ENCODE measurements at places on chromosomes 3 and 15. TPM values are rescaled to one million over a fixed set of nuclear protein-coding genes. Genes with fewer than 3 reads are reported as not detected.

DNA sequence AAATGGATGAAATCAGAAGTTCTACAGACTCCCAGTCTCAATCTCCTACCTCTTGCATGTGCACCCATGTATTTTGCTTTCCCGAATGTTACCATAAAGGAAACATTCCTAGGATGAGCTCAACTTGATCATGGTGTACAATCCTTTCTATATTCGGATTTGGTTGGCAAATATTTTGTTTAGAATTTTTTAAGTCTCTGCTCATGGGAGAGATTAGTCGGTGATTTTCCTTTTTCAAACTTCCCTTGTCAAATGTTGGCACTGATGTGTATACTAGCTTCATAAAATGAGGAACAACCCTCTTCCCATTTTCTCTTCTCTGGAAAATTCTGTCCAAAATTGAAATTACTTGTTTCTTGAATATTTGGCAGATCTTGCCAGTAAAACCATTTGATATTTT is 317.6 kb upstream of the RASGRP1 start:
- DNase-seq: no peak

RGMA gene
- total RNA-seq: not detected

CYP19A1 gene
- total RNA-seq: 1.5 TPM

- DNase-seq: no peak
Measured at GRCh38 chr15:59379531-59379930, 6.9 kb upstream of the MYO1E start.

GRCh38 chr15:75034615-75035014 is 11.2 kb downstream of the PPCDC start:
- no peak for DNase-seq

- no peak for DNase-seq
Measured at GRCh38 chr3:150302246-150302645, 105.9 kb upstream of the TSC22D2 start.

- DNase-seq: no peak
Measured at GRCh38 chr15:43378601-43379000, 7.7 kb downstream of the TUBGCP4 start.

- DNase-seq: no peak
Measured at GRCh38 chr3:169526246-169526645, 137.3 kb downstream of the MECOM start.

GRCh38 chr15:66390678-66391077 is 4.0 kb downstream of the MAP2K1 start:
- peak; percentile 24 for DNase-seq

GRCh38 chr15:57376696-57377477 is 582 bp downstream of the CGNL1 start:
- DNase-seq: no peak

- no peak for DNase-seq
Measured at GRCh38 chr15:78382114-78382880, 42.1 kb downstream of the CRABP1 start.

- DNase-seq: no peak
Measured at GRCh38 chr3:139559541-139559940, 20.0 kb upstream of the RBP1 start.

CCDC13 gene
- total RNA-seq: not detected

DNA sequence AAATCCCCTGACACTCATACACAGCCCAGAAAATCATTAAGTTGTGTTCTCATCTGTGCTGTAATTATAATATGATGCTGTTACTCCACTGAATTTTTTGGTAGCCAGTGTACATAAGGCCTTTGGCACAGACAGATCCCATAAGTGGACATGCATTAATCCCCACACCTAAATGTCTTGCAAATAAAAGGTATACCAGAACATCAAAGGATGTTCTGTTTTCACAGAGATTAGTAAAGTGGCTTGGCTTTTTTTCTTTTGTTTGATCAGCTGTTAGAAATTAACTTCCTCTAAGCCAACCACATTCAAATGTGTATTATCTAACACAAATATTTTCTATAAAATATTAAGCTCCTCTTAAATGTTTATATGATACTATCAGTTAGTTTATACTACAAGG is 2.7 kb downstream of the SST start:
- DNase-seq: no peak

DNA sequence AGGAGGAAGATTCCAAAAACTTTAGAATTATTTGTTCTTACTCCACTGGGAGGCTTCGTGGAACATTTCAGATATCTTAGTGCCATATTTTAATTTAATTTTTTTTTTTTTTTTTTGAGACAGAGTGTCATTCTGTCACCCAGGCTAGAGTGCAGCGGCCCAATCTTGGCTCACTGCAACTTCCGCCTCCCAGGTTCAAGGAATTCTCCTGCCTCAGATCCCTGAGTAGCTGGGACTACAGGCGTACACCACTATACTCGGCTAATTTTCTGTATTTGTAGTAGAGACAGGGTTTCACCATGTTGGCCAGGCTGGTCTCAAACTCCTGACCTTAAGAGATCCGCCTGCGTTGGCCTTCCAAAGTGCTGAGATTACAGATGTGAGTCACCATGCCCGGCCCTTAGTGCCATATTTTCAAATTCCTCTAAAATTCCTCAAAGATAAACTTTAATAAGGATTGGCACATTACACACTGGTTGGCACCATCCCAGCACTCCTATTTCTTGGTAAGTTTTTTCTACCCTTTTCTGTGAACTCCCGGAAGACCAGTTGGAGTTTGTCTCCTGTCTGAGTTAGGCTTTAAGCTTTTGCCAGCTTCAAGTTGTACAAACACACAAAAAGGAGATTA is 693.7 kb downstream of the MCTP2 start:
- DNase-seq: no peak

ALG1L2 gene
- total RNA-seq: not detected

- DNase-seq: no peak
Measured at GRCh38 chr3:31804251-31805051, 176.6 kb downstream of the OSBPL10 start.

Measured in activated T-helper 2 cell treated with anti-CD3 and anti-CD28 coated beads, Interferon-gamma antibody, Interleukin-2, Interleukin-4, amounts not matched to agents 10 μg/mL and 5 μg/mL and 100 μg/mL, durations not matched to agents 14 hours and 24 hours and 36 hours (primary cell).